Activated CD8-positive, alpha-beta memory T cell treated with anti-CD3 and anti-CD28 coated beads, Interleukin-2, amount 10 ng/mL, durations not matched to agents 7 days and 5 days (primary cell): ENCODE measurements at places on chromosomes 11 and 22. TPM values are rescaled to one million over a fixed set of nuclear protein-coding genes. Genes with fewer than 3 reads are reported as not detected.

- no peak for DNase-seq
- H3K4me1 ChIP-seq, result no peaks in the 10 kb centered on the region
- H3K27ac ChIP-seq, result no peak within 1 kb of the TSS
- H3K4me3 ChIP-seq, result no peak within 1 kb of the TSS
- H3K36me3 ChIP-seq, result no peaks in the 10 kb centered on the region
Measured at GRCh38 chr11:67522844-67523555, at the start of gene CABP2. TSS of gene CABP2 (minus strand) at chr11:67523446. CDS start at chr11:67523326, 120 bp downstream.

Gene POTEH
- total RNA-seq, result not detected

GRCh38 chr22:48511211-48511610, 1316.5 kb downstream of the BRD1 start:
- no peaks in the 10 kb centered on the region for H3K4me1 ChIP-seq
- no peak for DNase-seq
- no peaks in the 10 kb centered on the region for H3K27me3 ChIP-seq
- H3K4me3 ChIP-seq, result no peak overlapping the region
- H3K27ac ChIP-seq, result no peak overlapping the region

Gene MAJIN
- total RNA-seq, result not detected

Gene LRRC75B
- 2.1 TPM for total RNA-seq

Gene GAS2L1
- 16.9 TPM for total RNA-seq

- H3K27me3 ChIP-seq, result no peaks in the 10 kb centered on the region
- H3K36me3 ChIP-seq, result no peaks in the 10 kb centered on the region
- H3K27ac ChIP-seq, result no peak overlapping the region
- H3K4me3 ChIP-seq, result no peak overlapping the region
- no peaks in the 10 kb centered on the region for H3K4me1 ChIP-seq
Measured at GRCh38 chr22:49534386-49534785, 293.3 kb downstream of the BRD1 start.

Gene MAPK8IP1
- total RNA-seq, result 0.73 TPM

GRCh38 chr11:26761361-26761809, 39.5 kb upstream of the SLC5A12 start:
- H3K27me3 ChIP-seq, result no peaks in the 10 kb centered on the region
- no peaks in the 10 kb centered on the region for H3K36me3 ChIP-seq
- no peaks in the 10 kb centered on the region for H3K4me1 ChIP-seq
- H3K27ac ChIP-seq, result no peak overlapping the region

Gene MIF
- 730 TPM for total RNA-seq

- H3K27ac ChIP-seq, result no peak overlapping the region
- DNase-seq, result no peak
- no peaks in the 10 kb centered on the region for H3K36me3 ChIP-seq
- peaks cover 2% of the 10 kb centered on the region for H3K4me1 ChIP-seq
- H3K4me3 ChIP-seq, result no peak overlapping the region
Measured at GRCh38 chr22:46135611-46136485, 14.5 kb upstream of the PPARA start.

Gene OR56A1
- total RNA-seq, result not detected

Gene CRYBB1
- not detected for total RNA-seq

DNA sequence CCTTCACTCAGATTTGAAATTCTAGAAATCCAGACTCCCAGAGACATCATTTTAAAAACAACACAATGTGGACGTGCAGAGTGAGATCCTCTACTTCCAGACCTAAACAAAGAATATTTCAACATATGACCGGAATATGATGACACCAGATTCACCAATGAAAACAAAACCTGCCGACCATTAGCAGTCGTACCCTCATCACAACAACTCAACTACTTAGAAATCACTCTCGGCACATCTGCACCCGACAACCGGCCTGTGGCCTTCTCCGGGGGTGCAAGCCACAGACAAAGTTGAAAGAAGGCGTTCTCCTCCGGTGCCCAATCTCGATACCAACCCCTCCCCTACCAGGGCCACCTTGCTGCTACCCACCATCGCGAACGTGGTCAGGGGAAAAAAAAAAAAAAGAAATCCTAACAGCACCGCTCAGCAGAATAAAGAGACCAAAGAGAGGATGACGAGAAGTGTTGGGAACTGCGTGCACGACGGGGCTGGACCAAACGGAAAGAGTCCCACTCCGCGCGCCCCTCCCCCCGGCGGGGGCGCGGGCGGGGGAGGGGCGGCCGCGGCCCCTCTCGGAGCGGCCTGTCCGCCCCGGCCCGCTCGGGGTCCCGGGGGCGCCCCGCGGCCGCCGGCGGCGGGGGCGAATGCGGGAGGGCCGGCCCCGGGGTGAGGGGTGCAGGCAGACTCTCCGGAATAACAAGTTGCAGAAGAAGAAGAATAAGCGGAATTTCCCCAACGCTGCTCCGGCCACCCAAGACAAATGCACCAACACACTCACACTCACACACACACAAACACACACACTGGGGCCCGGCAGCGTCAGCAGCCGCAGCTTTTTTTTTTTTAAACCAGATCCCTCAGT, 1.7 kb downstream of the PHF21A start:
- peak; percentile 77 for DNase-seq
- no peaks in the 10 kb centered on the region for H3K27me3 ChIP-seq
- H3K36me3 ChIP-seq, result peaks cover 7% of the 10 kb centered on the region
- H3K4me1 ChIP-seq, result peaks cover 49% of the 10 kb centered on the region
- peak overlapping the region; percentile 93 for H3K27ac ChIP-seq

- no peaks in the 10 kb centered on the region for H3K4me1 ChIP-seq
- DNase-seq, result no peak
- H3K27ac ChIP-seq, result no peak within 1 kb of the TSS
- H3K36me3 ChIP-seq, result no peaks in the 10 kb centered on the region
- H3K4me3 ChIP-seq, result no peak within 1 kb of the TSS
Measured at GRCh38 chr11:18172666-18173065, at the start of gene MRGPRX4. TSS of gene MRGPRX4 (plus strand) at chr11:18172837. CDS start at chr11:18173257, 420 bp downstream.

DNA sequence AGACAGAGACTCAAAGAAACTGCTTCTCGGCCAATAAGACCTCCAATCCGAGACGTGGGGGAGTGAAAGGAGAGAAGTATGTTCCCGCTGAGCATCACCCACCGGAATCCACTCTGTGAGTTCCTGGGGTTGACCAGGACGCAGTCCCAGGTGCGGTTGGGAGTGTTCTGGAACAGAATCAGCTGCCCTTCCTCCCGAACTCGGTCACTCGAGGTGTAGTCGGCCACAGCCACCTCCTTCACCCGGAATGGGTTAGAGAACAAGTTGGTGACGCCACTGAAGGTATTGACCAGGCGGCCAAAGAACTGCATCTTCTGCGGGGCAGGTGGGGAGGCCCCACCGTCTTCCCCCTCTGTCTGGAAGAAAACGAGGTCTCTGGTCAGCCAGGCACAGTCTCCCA, 12.5 kb downstream of the PLA2G6 start:
- no peak overlapping the region for H3K4me3 ChIP-seq
- no peaks in the 10 kb centered on the region for H3K27me3 ChIP-seq
- peaks cover 6% of the 10 kb centered on the region for H3K36me3 ChIP-seq
- peaks cover 21% of the 10 kb centered on the region for H3K4me1 ChIP-seq

DNA sequence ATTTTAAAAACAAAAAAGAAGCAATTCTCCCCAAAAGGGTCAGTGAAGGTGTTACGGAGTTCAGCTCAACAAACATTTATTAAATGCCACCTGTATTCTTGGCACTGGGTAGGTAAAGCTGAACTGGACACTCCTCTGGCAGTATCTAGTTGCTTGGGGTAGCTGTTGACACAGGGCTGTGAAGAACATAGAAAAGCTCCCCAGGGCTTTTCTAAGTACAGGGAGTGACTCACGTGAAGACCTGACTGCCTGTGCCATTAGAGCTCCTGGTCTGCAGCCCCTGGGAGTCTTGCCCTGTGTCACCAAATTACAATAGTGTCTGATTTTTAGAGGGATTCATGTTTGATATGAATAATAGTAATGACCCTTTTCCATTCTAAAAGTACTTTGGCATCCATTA, 43.6 kb downstream of the COA4 start:
- H3K4me1 ChIP-seq, result no peaks in the 10 kb centered on the region
- no peaks in the 10 kb centered on the region for H3K27me3 ChIP-seq
- H3K4me3 ChIP-seq, result no peak overlapping the region

DNA sequence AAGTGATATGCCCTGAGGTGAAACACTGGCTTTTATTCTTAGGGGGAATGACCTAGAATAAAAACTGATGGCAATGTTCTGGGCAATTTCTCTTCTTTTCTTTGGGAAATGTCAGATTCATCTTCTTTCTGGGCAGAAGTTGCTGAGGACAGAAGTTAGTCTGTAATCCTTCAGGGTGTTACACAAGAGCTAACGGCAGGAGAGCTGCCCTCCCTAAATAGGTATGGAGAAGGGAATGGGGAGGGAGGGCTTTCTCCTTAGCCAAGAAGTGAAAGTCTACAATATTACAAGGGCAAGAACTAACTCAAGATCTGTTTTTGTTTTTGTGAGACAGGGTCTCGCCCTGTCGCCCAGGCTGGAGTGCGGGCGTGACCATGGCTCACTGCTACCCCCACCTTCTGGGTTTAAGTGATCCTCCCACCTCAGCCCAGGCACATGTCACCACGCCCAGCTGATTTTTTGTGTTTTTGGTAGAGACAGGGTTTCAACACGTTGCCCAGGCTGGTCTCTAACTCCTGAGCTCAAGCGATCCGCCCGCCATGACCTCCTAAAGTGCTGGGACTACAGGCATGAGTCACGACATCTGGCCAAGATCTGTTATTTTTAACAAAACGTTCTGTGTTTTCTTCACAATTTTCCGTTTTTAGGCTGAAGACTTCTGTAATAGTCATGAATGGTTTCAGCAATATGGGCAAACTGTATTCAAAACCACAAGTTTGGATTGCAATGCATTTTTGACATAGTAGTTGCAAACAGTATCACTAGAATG, 7.2 kb downstream of the PIWIL4 start:
- H3K36me3 ChIP-seq, result no peaks in the 10 kb centered on the region
- no peak for DNase-seq
- no peak overlapping the region for H3K27ac ChIP-seq
- H3K4me3 ChIP-seq, result no peak overlapping the region

Gene SMTNL1
- total RNA-seq, result not detected

DNA sequence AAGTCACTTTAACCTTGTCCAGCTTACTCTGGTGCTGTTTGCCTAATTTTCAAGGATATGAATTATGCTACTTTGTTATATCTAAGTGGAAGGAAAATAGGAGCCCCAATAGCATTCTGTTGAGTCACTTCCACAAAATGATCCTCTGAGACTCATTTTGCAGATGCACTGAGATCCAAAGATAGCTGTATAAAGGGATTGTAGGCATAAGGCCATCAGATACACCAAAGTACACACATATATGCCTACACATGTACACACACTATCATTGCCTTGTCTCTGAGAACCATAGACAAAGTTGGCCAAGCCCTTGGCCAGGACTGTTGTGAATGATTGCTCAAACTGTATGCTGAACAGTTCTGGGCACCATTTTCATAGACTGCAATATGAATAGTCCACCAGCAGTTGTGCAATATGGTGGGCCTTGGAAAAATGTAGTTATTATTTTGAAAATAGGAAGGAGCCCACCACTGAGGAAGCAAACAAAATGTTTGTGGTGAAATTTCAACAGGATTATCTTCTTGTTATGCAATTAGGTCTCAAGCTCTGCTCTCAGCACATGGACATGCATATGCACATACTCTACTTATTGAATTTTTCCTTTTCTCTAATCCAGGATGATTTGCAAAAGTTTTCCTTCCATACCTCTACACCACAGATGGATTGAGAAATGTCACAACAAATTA, 186.0 kb upstream of the CTSC start:
- H3K36me3 ChIP-seq, result no peaks in the 10 kb centered on the region
- H3K27ac ChIP-seq, result no peak overlapping the region
- no peak for DNase-seq
- no peaks in the 10 kb centered on the region for H3K4me1 ChIP-seq
- peaks cover 15% of the 10 kb centered on the region for H3K27me3 ChIP-seq

Gene MPPED2
- total RNA-seq, result not detected

DNA sequence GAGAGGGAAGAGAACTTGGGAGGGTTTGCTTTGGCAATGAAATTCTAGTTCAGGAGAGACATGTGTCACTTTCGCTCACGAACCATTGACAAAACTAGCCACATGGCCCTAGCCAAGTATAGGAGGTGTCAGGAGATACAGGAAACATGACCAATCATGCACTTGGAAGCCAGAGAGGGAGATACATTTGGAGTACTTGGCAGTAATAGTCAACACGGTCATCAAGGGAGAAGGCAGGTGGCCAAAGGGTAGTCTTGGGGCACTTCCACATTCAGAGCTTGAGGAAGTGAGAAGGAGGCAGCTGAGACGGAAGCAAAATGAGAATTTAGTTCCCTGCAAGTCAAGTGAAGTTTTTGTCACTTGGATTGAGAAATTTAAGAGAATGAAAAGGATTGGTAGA, 26.4 kb upstream of the KIRREL3 start:
- H3K4me1 ChIP-seq, result no peaks in the 10 kb centered on the region
- H3K27me3 ChIP-seq, result no peaks in the 10 kb centered on the region
- no peak overlapping the region for H3K27ac ChIP-seq
- no peak for DNase-seq
- no peak overlapping the region for H3K4me3 ChIP-seq

- peak; percentile 69 for DNase-seq
- H3K4me3 ChIP-seq, result peak overlapping the region; percentile 81
- H3K27me3 ChIP-seq, result no peaks in the 10 kb centered on the region
- H3K36me3 ChIP-seq, result peaks cover 3% of the 10 kb centered on the region
Measured at GRCh38 chr11:64234647-64235379, 429 bp downstream of the VEGFB start.

GRCh38 chr11:97351939-97352338, 962.1 kb downstream of the JRKL start:
- H3K27me3 ChIP-seq, result no peaks in the 10 kb centered on the region
- no peaks in the 10 kb centered on the region for H3K36me3 ChIP-seq
- H3K4me1 ChIP-seq, result no peaks in the 10 kb centered on the region
- H3K27ac ChIP-seq, result no peak overlapping the region
- DNase-seq, result no peak
- H3K4me3 ChIP-seq, result no peak overlapping the region

DNA sequence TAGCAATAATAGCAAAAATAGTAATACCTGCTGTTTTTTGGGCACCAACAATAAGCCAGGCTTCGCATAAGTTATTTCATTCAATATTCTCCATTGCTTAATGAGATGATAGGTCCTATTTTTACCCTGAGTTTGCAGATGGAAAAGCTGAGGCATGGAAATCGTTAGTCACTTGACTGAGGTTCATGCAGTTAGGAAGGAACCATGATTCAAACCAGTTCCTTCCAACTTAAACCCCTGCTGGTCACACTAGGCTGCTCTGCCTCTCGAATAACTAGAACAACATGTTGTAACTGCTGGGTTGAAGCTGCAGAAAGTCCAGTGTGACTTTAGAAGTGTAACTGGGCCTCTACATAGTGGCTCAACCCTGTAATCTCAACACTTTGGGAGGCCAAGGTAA, 69.3 kb downstream of the SEZ6L start:
- H3K27me3 ChIP-seq, result no peaks in the 10 kb centered on the region
- no peak overlapping the region for H3K4me3 ChIP-seq
- DNase-seq, result no peak
- no peaks in the 10 kb centered on the region for H3K4me1 ChIP-seq
- no peaks in the 10 kb centered on the region for H3K36me3 ChIP-seq

Gene BTBD18
- not detected for total RNA-seq

GRCh38 chr11:110795112-110795624, 82.9 kb upstream of the ARHGAP20 start:
- H3K4me3 ChIP-seq, result no peak overlapping the region
- no peak overlapping the region for H3K27ac ChIP-seq
- DNase-seq, result no peak
- H3K4me1 ChIP-seq, result no peaks in the 10 kb centered on the region
- H3K27me3 ChIP-seq, result no peaks in the 10 kb centered on the region

- peaks cover 55% of the 10 kb centered on the region for H3K4me1 ChIP-seq
- H3K36me3 ChIP-seq, result peaks cover 44% of the 10 kb centered on the region
- H3K4me3 ChIP-seq, result peak overlapping the region; percentile 86
- peak; percentile 62 for DNase-seq
Measured at GRCh38 chr22:19430890-19431541, 517 bp downstream of the HIRA start.
